ENCODE measurements at places on chromosomes 7 and 10.
A peak's percentile ranks its signal among the peaks of the same experiment; 100 is the strongest.

- DNase-seq: no peak
Measured at GRCh38 chr7:41730668-41731067, 27.8 kb upstream of the INHBA start.

GRCh38 chr10:106795619-106796018, 368.9 kb downstream of the SORCS1 start:
- no peak for DNase-seq

DNA sequence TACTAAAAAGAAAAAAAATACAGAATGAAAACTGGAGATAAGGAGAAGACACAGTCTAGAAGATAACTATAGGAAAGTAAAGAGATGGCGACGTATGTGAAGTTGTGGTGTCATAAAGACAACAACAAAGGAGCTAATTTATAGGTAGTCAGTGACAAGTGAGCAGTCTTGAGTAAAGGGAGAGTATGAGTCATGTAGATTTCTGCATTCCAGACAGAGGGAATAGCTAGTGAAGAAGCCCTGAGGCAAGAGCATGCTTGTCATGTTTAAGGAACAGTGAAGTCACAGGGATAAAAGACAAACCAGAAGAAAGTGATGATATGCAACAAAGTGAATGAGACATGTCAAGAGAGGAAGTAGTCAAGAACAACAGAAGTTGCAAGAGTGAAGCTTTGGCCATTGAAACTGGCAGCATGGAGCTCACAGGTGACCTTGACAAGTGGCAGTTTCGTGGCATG, 2.3 kb upstream of the MIOS start:
- DNase-seq: no peak

DNA sequence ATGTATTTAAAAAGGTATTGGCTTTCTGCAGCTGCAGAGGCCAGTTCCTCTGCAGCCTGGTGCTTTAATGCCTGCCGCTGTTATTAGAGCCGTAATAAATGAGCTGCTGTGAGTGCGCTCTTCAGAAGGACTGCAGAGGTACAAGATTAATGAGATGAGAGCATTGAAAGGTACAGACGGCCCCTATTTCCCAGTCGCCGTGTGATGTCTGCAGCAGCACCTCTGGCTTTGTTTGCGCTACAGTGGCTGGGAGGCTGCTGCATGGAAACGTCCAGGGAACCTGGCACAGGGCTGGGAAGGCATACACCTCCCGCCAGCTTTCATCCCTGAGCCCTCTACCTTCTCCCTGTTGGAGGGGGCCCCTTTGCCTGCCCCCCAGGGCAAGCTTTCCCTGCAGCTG, 383.8 kb upstream of the ZMIZ1 start:
- DNase-seq: no peak

- no peak for DNase-seq
Measured at GRCh38 chr7:51639661-51640334, 323.2 kb upstream of the COBL start.

- peak; percentile 78 for DNase-seq
Measured at GRCh38 chr7:26197153-26198115, 3.1 kb downstream of the HNRNPA2B1 start.

GRCh38 chr10:17051851-17052250, 77.8 kb downstream of the CUBN start:
- DNase-seq: no peak

DNA sequence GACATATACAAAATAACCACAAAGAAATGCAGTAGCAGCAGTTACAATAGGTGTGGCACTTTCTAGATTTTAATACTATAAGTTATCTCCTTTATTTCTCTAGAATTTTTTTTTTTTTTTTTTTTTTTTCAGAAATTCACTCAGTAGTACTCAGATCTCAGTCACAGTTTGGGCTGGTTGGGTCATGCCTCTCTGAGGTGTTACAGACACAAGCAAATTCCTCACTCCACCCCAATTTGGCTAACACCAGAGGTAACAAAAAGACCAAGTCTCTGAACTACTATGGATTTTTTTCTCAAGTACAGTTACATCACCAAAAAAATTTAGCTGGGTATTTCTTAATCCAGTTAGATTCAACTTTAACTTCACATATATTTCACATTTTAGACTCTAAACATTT, 985.1 kb upstream of the LRRN3 start:
- no peak for DNase-seq

GRCh38 chr7:47367369-47367768, 214.5 kb downstream of the TNS3 start:
- DNase-seq: no peak

DNA sequence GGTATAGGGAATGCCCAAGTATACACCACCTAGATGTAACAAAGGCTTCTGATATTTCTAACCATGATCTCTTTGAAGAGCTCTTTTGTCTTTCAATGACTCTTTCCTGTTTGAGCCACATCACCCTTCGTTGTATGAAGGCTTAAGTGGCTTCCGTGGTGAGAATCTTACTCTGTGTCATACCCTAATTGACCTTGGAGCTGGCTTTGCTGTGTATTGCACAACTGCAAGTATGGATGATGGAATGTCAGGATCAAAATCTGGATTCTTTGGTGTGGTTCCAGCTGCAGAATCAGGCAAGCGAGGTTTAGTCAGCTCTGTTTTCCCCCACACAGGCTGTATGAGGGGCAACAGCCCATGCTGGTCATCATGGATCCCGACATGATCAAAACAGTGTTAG, 16.0 kb downstream of the CYP3A43 start:
- no peak for DNase-seq

GRCh38 chr7:135771961-135772638, 23.5 kb upstream of the FAM180A start:
- DNase-seq: no peak

DNA sequence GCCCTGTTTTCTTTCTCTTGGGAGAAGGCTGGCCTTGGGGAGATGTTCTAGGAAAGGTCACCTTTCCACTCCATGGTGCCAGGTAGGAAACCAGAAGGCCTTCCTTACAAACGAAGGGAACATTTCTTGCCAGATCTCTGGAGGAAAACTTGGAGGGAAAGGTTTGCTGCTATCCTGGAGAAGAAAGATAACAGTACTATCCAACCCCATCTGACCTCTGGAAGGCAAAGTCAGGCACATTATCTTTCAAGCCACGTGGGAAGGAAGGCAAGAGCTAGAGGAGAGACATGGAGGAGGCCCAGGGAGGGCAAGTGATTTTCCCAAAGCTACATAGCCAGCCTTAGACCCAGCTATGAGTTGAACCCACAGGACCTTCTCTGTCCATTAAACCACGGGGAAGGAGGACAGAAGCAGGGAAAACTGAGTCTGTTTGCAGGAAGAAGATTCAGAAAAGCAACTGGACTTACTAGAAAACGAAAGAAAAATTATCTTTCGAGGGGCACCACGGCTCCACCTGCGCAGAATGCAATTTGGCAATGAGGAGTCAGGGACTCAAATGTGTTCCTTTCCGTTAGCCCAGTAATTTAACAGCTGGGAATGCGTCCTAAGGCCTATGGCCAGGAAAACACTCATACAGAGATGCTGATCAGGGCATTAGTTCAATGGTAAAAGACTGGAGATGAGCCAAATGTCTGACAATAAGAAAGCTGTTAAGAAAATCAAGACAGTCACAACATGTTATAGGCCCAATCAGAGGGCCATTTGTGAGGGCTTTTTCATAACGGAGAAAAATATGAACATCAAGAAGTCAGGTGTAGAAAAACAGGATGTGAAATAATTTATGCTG, 32.0 kb upstream of the PSAP start:
- DNase-seq: no peak

DNA sequence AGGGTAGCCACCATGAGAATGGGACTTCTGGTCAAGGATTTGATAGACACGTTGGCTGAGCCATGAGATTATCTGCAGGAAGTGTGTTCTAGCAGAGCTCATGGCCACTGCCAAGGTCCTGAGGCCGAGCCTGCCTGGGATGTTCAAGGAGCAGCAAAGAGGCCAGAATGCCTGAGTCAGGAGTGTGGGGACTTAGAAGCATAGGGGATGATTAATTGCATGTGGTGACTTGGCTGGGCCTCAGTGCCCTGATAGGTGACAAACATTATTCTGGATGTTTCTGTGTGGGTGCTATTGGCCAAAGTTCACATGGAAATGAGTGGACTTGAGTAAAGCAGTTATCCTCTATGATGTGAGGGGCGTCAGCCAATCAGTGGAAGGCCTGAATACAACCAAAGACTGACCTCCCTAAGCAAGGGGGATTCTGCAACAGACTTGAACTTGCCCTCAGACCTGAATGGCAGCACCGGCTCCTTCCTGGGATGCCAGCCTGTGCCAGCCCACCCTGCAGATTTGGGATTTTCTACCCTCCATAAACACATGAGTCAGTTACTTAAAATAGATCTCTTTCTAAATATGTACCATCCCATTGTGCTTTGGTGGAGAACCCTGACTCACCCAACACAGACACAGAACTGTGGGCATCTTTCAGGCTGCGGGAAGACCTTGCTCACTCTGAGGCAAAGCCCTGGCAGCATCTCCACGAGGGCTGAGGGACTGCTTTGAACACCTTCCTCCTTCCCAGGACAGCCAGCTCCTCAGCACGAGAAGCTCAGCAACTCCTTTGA, 363.9 kb upstream of the MGMT start:
- DNase-seq: no peak

GRCh38 chr7:44750921-44751571, 2.4 kb downstream of the ZMIZ2 start:
- no peak for DNase-seq

DNA sequence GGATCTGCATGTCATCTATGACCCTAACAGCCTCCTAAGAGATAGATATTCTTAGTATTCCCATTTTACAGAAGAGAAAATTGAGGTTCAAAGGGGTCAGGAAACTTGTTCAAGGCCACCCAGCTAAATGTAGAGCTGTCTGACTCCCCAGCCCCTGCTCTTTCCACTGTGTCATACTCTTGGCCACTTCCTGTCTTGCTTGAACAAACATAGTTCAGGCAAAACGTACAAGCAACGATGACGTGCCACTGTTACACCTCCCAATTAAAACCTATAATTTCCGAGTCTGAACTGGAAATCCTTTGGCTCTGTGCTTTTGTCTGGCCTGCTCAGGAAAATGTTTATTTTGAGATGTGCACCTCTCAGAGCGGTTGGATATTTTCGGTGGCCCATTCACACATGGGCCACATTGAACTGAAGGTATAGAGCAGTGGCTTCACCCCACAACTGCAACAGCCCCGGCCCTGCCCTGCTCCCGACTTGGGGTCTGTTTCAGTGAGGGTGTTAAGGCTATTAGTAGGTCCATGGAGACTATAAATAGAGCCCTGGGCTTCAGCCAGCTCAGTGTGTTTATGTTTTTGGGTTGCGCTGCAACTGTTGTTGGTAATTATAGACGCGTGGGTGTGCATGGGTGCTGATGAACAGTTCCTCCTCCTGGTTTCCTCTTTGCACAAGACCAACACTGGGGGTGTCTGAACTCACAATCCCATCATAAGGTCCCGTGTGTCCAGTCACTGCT, 172.3 kb upstream of the ADO start:
- DNase-seq: peak; percentile 30

DNA sequence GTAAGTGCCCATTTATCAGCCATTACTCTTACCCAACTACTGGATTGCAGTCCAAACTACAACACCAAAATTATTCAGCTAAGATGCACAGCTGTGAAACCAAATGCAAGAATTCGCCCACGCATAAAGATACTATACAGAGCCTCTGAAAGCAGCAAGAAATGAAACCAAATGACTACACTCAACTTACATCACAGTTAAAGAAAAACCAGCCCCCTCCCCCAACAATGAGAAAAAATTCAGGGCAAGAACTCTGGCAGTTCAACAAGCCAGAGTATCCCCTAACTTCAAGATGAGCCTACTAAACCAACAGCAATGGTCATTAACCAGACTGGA, 209.1 kb upstream of the VWC2 start:
- DNase-seq: no peak

DNA sequence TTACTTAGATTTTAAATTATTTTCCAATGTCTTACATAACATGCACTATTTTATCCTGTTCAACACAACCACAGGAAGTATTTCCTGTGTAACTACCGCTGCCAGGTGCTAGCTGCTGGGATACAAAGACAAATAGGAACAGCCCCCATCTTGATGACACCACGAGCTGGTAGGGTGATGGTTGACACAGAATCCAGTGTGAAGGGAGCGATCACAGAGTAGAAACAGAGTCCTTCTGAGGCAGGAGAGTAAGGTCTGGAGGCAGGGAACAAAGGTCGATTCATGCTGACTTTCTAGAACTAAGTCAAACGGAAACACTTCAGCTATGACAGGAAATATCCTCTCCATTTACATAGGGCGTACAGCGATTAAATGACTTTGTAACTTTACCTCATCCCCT, 232.3 kb downstream of the ADAM12 start:
- DNase-seq: no peak

DNA sequence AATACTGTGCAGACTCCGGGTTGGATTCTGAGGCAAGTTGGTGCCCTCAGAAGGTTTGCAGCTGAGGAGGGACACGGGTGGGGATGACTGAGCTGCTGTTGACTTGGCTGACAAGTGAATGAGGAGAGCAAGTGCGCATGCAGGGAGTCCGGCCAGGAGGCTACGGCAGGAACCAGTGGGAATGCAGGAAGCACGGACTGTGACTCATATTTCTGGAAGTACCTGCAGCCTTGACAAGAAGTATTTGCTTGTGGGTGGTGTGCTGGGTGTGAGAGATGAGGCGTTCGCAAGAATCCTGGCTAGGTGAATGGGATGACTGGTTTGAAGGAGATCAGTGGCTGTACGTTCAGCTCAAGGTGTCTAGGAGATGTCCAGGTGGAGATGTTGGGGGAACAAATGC, 30.8 kb upstream of the FXYD4 start:
- no peak for DNase-seq

- no peak for DNase-seq
Measured at GRCh38 chr7:81013083-81013817, 94.4 kb upstream of the SEMA3C start.
